ENCODE measurements at places on chromosomes 16 and 17.
A peak's percentile ranks its signal among the peaks of the same experiment; 100 is the strongest.

DNA sequence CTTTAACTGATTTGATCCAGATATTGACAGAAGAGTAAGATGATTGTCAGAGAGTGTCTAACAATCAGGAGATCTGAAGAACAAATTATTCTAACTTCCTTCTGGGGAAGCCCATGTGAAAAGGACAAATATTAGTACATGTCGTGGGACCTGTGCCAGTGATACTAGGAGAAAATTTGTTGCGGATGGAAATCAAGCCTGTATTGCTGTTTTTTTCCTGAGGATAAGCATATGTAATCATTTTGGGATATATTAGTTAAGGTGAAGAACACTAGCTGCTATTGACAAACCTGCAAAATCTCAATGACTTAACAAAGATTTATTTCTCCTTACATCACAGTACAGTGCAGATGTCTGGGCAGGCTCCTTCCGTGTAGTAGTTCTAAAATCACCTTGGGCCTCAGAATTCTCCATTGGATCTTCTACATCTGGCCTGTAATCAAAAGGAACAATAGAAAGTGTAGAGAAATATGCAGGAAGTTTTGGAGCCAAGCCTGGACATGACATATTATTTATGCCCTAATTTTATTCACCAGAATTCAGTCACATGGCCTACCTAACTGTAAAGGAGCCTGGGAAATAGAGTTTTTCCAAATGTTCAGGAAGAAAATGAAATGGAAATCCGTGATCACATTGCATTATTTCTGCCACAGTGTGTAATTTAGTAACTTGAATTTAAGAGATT lies 58.3 kb downstream of the CYB561 start:
- DNase-seq: no peak

DNA sequence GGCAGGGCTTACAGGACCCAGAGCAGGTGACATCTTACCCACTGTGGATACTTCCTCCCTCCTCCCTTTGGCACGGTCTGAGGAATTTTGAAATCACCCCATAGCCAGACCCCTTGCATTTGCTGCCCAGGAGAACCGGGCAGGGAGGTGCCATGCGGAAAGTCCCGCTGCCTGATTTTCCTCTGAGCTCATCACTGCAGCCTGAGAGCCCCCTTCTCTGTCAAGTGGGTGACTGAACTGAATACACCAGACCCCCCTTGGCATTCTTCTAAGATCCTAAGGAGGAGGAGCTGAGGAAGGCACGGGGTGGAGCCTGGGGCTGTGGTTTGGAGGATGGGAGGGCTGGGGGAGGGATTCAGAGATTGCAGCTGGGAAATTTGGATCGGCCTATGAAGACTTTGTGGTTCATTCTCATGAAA lies 173.4 kb downstream of the RAB11FIP4 start:
- DNase-seq: peak; percentile 75

DNA sequence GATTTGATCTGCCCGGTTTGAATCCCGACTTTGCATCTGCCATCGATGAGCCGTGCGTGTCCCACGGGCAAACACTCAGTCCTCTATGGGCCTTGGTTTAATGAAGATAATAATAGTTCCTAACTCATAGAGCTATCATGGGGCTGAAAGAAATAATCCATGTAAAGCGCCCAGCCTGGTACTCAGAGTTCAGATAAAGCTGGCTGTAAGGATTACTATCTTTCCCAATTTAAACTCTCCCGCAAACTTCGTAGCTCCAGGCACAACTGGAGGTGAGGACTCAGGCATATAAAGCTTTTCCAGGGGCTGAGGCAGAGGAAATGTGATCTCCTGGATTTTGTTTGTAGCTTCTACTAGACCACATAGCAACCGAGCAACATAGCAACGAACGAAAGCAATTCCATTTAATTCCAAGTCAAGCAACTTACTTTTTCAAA lies 16.3 kb downstream of the ALOX15 start:
- DNase-seq: peak; percentile 13

DNA sequence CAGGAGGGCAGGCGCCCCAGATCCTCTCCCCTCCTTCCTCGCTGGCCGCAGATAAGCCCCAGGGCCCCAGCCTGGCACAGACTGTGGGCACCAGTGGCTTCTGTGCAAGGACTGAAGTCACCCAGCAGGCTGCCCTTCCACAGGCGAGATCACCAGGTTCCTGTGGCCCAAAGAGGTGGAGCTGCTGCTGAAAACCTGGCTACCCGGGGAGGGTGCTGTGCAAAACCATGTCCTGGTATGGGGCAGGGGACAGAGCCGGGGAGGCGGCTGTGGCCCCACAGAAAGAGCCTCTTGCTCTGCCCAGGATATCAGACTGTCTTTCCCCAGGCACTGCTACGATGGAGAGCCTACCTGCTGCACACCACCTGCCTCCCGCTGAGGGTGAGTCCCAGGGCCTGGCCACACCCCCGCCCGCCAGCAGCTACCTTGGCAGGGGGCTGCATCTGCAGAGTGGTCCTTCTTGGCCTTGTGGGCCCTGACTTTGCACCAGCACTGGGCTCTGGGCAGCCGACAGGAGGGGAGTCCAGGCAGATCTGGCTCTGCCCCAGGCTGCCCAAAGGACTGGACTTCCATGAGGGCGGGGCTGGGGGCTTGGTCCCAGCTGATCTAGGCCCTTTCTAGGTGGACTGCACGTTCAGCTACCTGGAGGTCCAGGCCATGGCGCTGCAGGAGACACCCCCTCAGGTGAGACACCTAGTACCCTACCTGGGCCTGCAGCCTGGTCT lies 615 bp downstream of the CARMIL2 start:
- no peak for DNase-seq

DNA sequence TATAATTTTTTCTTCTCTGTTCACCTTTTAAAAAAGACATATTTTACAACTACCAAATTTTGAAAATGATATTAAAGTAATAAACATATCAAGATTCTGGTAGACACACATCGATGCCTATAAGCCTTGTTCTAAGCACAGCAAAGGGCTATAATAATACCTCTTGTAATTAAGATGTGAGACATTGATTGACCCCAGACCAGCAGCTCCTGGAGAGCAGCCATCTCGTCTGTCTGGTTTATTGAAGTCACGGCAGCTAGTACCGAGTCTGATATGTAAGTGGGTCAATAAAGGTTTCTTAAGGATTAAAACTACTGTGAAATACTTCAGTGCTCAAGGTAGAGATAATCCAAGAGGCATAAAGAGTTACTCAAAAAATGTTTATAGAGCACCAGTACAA lies 76.1 kb downstream of the C17orf58 start:
- no peak for DNase-seq

DNA sequence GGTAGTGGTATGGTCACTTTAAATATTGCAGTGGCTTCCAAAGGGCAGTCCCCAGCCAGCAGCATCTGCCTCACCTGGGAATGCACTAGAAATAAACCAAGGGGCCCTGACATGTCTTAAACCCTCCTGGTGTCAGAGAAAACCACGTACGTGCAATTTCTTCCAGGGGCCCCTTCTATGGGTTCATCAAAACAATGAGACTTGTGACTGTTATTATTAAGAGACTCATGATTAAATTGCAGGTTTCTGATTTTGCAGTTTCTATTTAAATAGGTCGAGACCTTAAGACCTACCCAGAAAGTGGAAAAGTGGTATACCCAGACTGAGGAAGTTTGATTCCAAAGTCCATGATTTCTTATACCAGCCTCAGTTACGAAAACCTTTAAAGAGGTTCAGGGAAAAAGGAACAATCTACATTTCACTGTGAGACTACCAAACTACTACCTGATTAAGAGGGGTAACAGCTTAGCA lies 746 bp upstream of the POLG2 start:
- no peak for DNase-seq

GRCh38 chr17:67151717-67152116 lies 93.3 kb downstream of the HELZ start:
- DNase-seq: peak; percentile 81

- DNase-seq: peak; percentile 45
These were observed 12.3 kb upstream of the RAI1 start for GRCh38 chr17:17668775-17669579.

DNA sequence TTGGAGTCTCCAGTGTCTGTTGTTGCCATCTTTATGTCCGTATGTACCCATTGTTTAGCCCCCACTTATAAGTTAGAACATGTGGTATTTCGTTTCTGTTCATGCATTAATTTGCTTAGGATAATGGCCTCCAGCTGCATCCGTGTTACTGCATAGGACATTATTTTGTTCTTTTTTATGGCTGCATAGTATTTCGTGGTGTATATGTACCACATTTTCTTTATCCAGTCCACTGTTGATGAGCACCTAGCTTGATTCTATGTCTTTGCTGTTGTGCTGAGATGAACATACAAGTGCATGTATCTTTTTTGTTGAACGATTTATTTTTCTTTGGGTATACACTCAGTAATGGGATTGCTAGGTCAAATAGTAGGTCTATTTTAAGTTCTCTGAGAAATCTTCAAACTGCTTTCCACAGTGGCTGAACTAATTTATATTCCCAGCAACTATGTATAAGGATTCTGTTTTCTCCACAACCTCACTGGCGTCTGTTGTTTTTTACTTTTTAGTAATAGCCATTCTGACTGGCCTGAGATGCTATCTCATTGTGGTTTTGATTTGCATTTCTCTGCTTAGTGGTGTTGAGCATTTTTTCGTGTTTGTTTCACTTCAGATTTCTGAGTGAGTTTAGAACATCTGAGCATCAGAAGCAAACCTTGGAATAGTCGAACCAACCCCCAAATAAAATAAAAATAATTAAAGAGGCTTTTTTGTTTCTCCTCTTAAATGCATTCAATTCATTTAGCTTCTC lies 304.7 kb downstream of the ZFHX3 start:
- DNase-seq: no peak

GRCh38 chr17:77943971-77944370 lies 14.5 kb upstream of the TNRC6C start:
- no peak for DNase-seq

DNA sequence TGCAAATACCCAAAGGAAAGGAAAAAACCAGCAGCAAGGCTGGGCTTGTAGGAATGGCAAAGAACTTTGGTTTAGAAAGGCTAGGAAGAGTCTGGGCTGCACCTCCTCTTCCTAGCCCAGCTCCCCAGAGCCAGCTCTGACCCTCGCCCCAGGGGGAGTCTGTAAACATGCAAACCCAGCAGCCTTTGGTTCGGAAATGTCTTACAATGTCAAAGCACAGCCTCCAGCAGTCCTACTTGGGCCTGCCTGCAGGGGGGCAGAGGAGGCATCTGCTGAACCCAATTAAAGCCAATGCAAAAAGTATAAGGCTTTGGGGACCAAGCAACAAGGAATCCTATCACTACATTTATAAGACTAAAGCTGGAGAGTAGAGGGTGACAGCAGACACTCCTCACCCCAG lies 5.0 kb upstream of the FTSJ3 start:
- no peak for DNase-seq

DNA sequence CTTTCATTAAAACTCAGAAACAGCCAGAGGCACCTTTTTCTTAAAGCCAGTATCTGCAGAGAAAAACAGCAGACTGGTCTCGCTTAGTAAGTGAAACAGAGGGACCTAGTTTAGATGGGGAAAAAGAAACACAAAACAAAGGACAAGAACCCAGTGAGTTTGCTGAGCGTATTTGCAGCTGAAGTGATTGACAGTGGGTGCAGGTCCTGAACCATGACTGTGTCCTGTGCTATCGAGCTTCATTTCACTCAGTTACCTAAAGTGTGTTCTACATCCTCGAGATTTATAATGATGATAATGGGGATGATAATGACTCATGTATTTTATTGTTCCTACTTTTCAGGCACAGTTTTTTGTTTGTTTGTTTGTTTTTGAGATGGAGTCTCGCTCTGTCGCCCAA lies 31.7 kb upstream of the WFIKKN2 start:
- no peak for DNase-seq

DNA sequence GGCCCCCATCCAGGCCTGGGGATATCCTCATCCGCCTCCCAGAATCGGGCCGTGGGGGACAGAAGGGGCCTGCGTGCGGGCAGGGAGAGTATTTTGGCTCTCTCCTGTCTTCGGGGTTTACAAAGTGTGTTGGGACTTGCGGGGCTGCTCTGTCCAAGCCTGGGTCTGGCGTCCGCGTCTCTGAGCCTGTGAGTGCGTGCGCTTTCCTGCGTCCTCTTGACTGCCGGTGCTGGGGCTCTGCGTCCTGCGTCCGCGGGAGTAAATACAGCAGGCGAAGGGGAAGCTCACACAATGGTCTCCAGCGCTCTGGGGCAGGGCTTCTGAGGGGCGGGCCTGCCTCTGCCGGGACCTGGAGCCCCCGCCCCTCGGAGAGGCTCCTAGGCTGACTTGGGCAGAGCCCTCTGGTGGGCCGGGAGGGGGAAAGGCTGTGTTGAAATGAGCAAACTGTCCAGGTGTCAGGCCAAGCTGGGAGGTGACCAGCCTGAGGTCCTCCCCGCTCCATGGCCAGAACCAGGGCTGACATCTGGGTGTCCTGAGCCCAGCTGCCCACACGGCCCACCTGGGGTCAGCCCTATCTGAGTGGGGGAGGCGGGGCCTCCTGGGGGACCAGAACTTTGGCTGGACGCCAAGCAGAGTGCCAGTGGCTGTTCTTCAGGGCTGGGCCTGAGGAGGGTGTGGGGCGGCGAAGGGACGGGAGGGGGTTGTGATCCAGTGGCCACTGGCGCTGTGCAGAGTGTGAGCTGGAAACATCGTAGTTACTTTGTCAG lies 233.6 kb downstream of the SEC14L1 start:
- peak; percentile 86 for DNase-seq

DNA sequence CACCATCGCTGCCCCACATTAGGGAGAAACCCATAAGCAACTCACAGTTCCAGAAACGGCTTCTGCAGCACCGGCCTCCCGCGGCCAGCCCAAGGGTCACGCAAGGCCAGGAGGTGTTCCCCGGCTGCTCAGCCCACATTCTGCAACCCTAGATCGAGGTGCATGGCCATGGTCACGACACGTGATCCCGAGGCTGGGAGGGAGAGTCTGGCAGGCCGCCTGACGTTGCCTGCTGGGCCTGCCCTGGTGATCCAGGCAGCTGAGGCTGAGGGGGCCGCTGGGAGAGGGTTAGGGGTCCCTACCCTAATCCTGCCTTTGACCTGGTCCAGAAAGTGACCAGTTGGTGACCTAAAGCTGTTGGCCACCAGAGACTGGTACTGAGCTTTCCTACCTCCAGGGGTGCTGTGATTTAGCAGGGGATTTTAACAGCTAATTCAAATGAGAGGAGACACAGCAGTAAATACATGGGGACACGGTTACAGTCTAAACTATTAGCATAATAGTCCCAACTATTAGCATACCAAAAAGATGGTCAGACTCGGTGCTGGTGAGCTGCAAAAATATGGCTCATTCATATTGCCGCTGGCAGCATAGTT lies 97.4 kb upstream of the CIBAR2 start:
- no peak for DNase-seq

DNA sequence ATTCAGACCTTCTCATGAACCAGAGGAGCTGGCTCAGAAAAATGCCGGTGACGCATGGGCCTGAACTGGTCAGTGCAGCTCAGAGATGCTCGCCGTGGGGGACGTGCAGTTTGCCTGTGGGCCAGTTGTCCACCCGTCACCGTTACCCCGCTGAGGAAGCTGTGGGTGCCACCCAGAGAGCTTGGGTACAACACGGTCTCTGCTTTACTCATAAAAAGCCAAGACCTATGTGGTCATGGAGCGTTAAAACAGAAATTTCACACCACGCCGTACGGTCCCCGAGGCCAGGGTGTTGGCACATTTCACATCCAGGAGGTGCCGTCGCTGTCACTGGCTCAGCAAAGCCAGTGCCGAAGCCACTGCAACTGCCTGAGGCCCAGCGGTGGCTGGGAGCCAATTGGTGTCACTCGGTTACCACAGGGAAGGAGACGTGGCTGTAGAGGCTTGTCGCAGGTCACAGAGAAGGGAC lies 120.9 kb downstream of the METRNL start:
- DNase-seq: peak; percentile 26

Measured in IMR-90 (cell line).